Retinal pigment epithelial cell (primary cell): ENCODE measurements at places on chromosomes 4 and X.
A peak's percentile ranks its signal among the peaks of the same experiment; 100 is the strongest.

DNA sequence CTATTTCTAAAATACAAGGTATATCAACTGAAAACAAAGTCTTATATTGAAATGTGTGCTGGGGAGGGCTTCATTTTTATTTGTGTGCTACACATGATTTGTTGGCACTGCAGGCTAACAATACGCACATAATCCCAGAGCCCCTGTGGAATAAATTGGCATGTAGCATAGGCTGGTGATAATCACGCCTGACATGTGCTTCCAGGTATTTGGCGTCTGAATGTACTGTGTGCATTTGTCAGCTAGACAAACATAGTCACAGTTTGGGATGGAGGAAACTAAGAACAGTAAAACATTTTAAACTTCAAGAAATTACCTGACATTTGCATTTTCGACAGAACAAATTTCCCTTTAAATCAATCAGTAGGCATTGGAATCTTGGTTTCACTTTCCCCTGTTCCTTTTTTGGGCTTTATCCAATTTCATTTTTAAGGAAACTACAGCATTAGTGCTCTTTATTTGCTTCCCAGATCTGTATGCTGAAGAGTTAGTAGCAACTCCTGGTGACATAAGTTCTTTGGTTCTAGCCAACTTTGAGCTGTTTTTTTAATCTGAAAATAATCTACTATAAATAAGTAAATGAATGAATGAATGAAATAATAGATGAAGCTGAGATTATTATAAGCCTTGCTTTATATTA is 472.3 kb downstream of the PDHA2 start:
- no peak for DNase-seq

DNA sequence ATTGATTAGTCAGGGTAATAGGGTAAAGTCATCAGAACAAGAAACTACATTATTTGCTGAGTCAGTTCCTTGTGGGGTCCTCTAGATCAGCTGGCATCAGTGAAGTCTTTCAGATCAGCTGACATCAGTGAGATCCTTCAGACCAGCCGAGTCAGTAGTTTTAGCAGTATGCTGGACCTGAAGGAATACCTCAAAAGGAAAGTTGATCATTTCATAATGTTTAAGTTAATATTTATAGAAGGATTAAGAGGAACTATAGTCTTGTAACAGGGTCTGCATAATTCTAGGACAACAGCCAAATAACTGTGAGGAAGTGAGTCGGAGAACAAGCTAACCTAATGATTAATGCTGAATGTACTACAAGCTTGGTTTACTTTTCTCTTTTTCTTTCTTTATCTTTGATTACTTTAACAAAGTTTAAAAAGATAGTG is 958 bp upstream of the UGT2B7 start:
- DNase-seq = peak; percentile 73

DNA sequence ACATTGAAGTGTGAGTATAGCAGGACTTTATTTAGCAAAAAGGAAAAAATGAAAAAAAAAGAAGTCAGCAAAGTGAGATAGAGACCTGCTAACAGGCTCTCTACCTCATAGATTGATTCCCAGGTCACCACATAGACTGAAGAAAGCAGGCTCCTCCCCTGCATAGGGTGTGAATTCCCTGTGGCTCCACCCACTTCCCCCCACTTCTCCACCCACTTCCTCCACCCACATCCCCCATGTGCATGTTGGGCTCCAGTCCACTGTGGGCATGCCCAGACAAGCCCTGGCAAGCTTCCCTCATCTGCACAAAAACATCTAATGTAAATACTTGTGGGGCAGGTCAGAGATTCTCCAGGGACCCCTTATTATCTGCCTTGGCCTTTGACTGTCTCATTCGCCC is 97.8 kb downstream of the TMEM47 start:
- no peak for DNase-seq

GRCh38 chrX:153641627-153642026 is 5.4 kb upstream of the DUSP9 start:
- no peak for DNase-seq

DNA sequence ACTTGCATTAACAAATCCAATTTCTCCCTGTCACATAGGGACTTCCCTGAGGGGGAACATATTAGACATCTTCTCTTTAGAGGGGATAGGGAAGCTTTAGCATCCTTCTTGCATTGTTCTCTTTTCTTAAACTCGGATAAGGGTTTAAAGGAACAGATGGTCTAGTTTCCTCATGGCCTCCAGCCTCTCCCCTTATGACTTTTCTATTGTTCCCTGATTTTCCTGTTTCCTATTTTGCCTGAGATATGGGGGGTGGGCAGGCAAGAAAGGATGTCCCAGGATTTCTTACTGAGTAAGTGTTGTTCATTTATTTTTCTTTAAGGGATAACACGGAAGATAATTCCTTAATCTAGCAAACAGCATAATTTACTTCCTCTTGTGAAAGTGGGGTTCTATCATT is 107.7 kb upstream of the MAGEE2 start:
- no peak for DNase-seq

DNA sequence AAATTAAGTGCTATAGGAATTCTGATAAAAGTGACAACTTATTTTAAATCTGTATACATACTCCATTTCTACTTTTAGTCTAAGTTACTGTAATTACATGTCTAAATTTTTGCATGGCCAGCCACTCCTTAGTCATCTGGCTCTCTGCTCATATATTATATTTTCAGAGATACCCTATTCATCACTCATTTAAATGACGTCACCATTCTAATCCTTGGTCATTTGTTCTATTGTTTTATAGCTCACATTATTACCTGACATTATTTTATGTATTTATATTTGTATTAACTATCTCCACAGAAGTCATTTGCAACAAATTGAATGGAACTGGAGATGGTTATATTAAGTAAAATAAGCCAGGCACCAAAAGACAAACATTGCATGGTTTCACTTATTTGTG is 179.6 kb upstream of the CXorf51A start:
- DNase-seq = no peak

GRCh38 chr4:105937759-105938158 is 42.5 kb downstream of the NPNT start:
- DNase-seq = no peak

DNA sequence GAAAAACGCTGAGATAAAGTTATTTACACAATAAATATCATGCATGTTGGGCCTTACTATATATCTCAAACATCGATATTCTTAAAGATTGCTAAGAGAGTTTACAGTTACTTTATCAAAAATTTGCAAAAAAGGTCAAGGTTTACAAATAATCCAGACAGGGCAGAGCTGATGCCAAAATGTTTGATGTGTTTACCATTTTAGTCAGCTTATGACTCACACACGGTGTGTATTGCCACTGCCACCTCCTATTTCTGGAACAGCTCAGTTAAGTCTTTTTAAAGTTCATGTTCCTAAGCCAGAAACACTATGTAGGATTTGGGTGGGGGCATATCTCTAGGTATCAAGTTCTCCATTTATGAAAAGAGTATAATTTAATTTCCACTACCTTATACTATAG is 580.6 kb downstream of the INPP4B start:
- DNase-seq = peak; percentile 91

GRCh38 chrX:311156-312129 is 7.2 kb downstream of the GTPBP6 start:
- DNase-seq = no peak

GRCh38 chr4:151455212-151455611 is 46.2 kb downstream of the FHIP1A start:
- DNase-seq = no peak

- no peak for DNase-seq
These were observed 70.7 kb downstream of the RTL5 start for GRCh38 chrX:72060921-72061490.

DNA sequence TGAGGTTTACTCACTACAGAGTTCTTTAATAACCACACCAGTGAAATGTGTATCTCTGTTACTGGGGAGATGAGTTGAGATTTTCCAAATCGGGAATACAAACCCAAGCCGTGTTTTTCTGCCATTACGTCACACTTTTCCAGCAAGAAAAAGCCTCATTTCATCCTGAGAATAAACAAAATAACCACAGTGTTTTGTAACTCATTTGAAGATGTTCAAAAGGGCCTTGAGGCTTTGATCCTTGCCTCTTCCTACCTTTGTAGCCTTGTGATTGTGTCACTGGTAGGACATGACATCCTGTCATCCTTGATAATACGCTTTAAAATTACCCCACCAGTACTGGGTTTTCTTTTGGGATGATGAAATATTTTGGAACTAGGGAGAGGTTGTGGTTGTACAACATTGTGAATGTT is 2.9 kb downstream of the USP11 start:
- no peak for DNase-seq

GRCh38 chr4:181592221-181592745 is 650.9 kb upstream of the TENM3 start:
- DNase-seq = no peak

DNA sequence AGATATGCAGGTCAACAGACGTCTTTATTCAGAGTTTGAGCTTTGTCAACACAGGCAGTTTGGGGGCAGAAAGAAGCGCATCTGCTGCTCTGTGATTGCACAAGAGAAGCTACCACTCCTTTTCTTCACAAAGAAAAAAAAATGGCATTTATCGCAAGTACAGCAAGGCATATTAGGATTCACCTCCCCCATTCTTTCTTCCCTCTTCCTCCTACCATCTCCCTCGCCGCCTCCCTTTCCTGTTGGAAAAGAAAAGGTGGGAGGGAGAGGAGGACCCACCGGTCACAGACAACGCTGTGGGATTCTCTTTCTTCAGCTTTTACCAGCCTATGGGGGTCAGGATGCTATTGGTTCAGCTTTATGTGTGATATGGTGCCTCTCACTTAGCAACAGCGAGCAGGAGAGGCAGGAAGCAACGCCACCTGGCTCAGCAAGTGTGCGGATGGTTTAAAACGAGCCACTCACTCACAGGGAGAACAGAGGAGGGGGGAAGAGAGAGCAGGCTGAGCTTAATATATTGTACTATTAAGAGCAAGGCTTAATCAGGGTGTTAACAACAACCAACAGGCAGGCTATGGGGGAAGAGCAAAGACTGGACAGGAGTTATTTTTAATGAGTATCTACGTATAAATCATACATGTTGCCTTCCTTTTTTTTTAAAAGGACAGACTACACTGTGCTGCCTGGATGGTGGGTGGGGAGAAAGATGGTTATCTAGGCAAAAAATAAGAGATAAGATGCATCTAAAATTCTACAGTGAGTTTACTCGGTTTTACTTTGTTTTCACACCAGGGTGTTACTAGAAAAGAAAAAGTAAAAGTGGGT is 104.7 kb downstream of the MAML3 start:
- no peak for DNase-seq

DNA sequence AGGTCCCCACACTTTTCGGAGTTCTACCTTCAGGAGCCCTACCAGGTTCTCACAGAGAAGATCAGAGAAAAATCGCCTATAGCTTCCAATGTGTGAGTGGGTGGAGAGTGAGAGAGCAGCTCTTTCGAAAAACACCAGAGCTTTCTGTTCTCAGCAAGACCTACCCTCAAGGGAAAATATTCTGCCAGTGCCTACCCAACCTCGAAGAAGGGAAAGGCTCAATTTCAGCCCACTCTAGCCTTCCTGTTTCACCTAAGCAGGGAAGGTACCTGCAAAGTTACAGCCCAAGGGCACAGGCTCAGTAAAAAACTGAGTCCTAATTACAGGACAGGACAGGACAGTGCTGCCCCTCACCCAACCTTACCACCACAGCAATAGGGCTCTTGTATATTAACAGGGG is 104.0 kb upstream of the WDR17 start:
- no peak for DNase-seq

GRCh38 chrX:69025802-69026301 is 139.4 kb downstream of the PJA1 start:
- DNase-seq = no peak

DNA sequence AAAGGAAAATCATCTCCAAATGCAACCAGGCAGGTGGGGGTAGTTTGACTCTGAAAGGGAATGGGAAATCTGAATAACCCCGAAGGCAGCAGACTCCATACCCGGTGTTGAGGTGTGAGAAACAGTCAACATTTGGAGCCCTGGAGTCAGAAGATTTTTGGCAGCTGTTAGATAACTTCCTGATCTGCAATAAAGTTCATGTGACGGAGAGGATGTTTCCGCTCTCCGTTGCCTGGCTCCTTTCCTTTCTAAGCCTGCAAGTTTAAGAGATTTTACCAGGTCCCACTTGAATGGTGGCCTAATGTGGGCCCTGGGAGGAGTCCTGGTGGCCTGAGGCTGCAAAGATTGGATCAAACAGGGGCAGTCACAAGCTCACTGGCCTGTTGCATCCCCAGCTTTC is 27.7 kb downstream of the HAND2 start:
- no peak for DNase-seq

GRCh38 chr4:185213877-185214276 is 4.5 kb downstream of the SNX25 start:
- DNase-seq = no peak

GRCh38 chr4:100366213-100366612 is 151.6 kb downstream of the EMCN start:
- DNase-seq = no peak

GRCh38 chr4:77146186-77147078 is 10.6 kb upstream of the CCNG2 start:
- DNase-seq = no peak

DNA sequence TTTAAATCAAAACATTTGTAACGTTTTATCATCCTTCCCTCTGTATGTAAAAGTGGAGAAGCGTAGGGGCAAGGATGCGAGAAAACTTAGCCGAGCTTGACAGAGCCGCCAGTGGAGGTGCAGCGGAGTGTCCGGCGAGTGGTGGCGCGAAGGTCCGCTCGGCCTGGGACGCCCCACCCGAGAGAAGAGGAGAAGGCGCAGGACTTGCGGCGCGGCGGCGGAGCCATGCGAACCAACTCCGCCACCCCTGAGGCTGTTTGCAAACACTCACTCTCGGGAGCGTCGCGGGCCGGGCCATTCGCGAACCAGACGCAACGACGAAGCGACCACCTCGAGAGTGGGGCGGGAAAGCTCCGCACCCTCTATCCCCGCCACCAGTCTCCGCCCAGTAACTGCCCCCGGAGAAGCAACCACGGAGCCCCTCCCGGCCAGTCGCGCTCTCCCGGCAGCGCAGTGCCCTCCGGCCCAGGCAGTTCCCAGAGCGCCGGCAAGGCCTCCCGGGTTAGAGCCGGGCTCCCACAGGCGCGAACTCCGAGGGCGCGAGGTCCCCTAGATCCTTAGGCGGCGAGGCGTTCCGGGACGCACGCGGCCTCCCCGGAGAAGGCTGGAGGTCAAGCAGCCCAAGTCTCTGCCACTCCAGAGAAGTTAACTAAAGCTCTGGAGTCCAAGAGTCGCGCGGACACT is 2.3 kb upstream of the MAB21L2 start:
- no peak for DNase-seq

GRCh38 chrX:129833153-129833990 is 10.3 kb downstream of the ZDHHC9 start:
- DNase-seq = no peak

DNA sequence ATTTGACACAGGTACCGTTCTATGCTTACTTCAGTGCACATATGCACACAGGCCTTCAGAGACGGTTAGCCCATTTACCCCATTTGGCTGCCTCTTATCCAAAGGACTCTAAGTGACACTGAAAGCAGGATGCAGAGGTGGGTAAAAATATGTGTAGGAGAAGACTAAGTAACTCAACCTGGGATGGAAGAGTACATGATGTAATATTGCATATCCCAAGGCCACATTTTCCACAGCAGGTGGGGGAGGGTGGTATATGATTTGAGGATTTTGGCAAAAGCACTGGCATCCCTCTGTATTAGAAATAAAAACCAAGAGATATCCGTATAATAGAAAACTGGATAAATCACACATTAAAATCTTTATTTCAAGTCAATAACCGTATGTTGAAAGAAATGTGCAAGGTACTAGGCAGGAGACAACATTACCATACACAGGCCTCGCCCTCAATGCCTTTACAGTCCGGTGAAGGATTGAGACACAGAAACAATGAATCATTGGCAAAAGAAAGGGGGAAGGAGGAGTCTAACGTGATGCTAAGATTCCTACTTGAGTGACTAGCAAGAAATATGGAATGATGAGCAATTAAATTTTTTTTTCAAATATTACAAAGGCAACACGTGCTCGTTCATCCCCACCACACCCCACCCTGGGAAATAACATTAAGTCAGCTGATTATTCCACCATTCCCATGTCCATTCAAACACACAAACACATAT is 161.0 kb upstream of the RASGEF1B start:
- peak; percentile 45 for DNase-seq
